ENCODE measurements at places on chromosomes 1 and 21.

GRCh38 chr1:153932156-153933131, 9.7 kb upstream of the GATAD2B start:
- DNase-seq = no peak

- DNase-seq = peak; percentile 40
Observed at GRCh38 chr1:47992720-47993415, 4.3 kb downstream of the TRABD2B start.

- no peak for DNase-seq
Observed at GRCh38 chr1:212752934-212753497, 38.6 kb downstream of the NSL1 start.

DNA sequence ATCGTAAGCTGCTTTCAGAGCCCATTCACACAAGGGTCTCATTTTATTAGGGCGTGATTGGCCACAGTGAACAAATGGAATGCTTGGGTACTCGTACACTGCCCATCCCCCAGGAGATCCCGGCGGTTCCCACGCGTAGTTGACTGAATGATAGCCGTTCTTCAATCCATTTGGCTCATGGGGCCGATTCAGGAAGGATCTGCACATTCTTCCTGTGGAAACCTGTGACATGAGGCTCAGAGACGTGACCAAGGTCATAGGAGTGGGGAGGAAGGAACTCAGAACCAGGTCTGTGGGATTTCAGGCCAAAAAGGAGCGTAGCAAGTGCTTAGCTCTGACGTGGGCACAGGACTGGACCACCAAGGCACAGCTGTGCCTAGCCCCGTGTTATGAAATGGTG, 11.7 kb downstream of the ABCG1 start:
- DNase-seq = no peak

GRCh38 chr1:24301785-24302175, 17.4 kb upstream of the GRHL3 start:
- DNase-seq = no peak

GRCh38 chr1:55823541-55824250, 608.5 kb upstream of the USP24 start:
- peak; percentile 60 for DNase-seq

DNA sequence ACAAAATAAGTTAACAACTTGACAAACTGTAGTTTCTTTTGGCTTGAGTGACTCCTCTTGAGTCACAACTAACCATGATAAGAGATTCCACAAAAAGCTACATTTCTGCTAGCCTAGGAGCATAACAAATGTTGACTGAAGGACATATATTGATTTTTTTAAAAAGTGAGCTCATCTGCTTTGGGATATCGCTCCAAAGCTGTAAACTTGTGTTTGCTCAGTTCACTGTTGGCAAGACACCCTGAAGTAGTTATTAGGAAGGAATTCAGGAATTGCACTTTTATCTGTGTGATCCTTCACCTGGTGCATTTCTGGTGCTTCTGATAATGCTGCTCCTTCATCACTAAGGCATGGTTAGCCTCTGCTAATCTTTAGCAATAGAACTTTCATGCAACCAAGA, 23.7 kb downstream of the RWDD3 start:
- DNase-seq = no peak
